Fibroblast of villous mesenchyme (primary cell): ENCODE measurements at places on chromosomes 2 and 18.

- DNase-seq = no peak
These were observed 95.6 kb downstream of the TWIST2 start for GRCh38 chr2:238943338-238944067.

GRCh38 chr2:198374375-198375082 is 570.1 kb downstream of the PLCL1 start:
- DNase-seq = peak; percentile 59

DNA sequence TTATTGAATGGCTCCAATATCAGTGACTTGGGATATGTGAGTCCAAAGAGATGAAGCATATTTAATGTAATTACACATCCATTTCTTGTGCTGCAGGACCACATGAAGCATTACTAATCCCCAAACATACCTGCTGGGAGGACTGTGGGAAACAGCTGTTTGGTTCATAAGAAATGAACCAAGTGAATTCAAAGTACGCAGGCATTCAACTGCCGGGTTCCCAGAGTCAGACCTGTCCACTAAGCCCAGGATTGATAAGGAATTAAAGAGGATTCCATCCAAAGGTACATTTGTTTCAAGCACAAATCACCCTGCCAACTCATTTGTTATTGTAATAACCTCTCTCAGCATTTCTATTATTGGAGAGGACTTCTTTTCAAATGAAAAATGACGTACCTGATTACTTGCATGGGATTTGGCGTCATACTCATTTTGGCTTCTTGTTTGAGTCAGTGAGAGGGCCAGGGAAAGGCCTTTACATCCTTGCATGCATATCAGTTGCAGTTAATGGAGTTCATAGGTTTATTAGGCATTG is 230.7 kb downstream of the TXNL1 start:
- no peak for DNase-seq

DNA sequence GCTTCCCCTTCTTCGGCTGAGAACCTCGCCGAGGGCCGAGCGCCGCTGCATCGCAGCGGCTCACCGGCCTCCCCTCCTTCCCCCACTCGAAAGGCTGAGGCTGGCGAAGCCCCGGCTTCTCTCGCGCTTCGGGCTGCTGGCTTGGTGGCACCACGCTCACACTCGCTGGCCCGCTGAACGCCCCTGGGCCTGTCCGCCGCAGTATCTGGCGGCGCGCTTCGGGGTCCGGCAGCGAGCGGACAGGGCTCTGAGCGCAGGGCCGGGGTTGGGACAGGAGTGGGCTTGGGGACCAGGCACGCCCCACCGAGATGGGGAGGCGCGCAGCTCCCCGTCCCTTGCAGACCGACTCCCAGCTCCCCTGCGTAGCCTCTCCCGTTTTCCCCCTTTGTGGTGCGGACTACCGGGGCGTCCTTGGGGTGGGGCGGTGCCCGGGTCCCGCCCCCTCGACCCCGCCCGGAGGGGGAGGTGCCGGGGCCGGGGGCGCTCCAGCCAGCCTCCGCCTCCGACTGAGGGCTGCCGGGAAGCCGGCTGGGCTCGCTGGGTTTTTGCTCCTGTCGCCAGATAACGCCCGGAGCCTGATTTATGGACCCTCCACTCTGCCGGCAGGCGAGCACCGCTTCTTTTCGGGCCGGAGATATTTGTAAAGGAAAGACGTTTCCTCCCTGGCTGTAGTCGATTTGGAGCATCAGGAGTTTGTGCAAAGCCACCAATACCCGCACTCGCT is 3.8 kb downstream of the GBX2 start:
- peak; percentile 55 for DNase-seq

DNA sequence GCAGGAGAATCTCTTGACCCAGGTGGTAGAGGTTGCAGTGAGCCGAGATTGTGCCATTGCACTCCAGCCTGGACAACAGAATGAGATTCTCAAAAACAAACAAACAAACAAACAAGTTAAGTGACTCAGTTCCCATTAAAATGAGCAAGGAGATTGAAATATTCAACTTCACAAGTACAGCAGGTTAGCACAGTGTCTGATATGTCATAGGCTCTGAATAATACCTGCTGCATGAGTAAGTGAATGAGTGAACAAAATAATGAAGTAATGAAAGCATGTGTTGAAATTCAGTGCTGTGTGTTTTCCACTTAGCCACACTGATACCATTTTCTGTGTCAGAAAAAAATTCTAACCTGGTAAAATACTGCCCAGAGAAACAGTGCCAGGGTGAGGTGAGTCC is 41.9 kb upstream of the SETBP1 start:
- no peak for DNase-seq

- DNase-seq = peak; percentile 69
These were observed 21.3 kb downstream of the MBD5 start for GRCh38 chr2:148042219-148042618.

DNA sequence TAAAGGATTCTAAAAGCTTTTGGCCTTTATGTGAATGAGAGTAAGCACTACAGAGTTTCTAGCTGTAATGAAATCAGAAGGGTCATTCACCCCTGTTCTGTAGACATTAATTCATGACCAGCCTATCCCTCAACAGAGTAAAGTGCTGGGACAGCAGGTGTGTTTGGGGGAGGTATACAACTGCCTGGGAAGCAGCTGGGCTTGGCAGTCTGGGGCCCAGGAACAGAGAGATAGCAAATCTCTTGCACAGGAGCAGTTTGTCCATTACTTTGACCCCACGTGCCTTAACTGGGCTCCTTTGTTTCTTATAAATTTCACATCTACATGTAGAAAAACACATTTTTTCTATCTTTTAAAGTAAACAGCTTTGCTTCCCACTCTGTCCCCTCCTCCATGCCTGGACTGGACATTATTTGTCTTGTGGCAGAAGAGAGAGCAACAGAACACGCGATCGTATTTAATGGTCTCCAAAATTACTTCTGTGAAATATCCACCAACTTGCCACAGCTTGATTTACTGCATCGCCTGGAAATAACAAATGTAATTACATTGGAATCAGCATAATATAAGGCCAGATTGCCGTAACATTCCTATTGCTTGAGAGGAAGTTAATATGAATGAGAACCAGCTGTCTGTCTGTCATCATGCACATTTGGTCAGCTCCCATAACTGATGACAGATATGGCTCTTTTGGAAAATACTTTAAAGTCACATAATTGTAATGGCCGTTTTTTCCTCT is 263.8 kb downstream of the RBM43 start:
- DNase-seq = peak; percentile 19
